ENCODE measurements at places on chromosomes 12 and 14. TPM values are rescaled to one million over a fixed set of nuclear protein-coding genes. Genes with fewer than 3 reads are reported as not detected.

- no peak for DNase-seq
These were observed 63.5 kb downstream of the CLMN start for GRCh38 chr14:95256002-95256775.

DNA sequence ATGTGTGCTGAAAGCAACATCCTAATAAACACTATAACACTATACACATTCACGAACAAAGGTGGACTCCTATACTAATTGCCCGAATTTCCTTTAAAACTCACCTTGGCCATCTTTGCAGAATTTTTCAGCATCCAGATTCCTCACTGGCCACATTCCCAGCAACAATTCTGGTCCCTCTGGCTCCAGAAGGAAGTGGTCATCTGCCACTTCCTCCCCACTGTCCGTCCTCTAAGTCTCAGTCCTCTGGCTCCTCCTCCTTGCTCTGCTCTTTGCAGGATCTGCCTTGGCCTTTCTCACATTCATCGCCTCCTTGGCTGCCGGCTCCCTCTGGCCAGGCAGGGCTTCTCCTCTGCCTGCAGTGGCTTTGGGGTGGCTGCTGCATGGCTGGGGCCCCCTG is 426.0 kb downstream of the FUT8 start:
- DNase-seq, result no peak

DNA sequence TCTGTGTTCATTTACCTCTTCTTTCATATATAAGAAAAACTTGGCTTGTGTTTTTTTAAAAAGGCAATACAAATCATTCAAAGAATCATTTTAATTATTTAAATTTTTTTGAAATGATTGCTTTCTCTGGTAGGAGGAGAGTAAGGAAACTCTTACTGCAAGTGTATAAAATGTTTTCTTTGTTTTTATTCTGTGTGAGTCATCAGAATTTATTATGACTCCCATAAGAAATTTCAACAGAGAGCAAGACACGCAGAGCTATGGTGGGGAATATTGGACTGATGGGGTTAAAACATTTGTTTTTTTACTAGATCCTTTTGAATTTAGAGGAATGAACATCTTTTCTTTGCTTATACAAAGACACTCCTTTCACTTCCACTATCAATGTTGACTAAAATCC is 119.1 kb upstream of the ATXN7L3B start:
- no peak for DNase-seq

- DNase-seq, result no peak
These were observed 227.7 kb upstream of the DIO3 start for GRCh38 chr14:101333335-101334280.

DNA sequence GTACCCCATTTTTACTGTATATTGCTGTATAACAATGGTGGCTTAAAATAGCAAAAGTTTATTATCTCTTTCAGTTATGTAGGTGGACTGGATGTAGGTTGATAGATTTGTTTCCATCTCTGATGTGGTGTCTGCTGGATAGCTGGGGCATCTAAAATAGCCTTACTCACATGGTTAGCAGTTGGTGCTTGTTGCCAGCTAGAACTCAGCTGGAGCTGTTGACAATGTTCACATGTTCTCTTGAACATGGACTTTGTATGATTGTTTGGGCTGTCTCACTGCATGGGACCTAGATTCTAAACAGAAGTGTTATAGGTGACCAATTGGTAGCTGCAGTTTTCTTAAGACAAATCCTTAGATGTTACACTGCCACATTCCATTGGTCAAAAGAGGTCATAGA is 126.9 kb downstream of the GPHN start:
- no peak for DNase-seq

- DNase-seq, result no peak
These were observed 13.1 kb upstream of the ANKS1B start for GRCh38 chr12:99997806-99998205.

DNA sequence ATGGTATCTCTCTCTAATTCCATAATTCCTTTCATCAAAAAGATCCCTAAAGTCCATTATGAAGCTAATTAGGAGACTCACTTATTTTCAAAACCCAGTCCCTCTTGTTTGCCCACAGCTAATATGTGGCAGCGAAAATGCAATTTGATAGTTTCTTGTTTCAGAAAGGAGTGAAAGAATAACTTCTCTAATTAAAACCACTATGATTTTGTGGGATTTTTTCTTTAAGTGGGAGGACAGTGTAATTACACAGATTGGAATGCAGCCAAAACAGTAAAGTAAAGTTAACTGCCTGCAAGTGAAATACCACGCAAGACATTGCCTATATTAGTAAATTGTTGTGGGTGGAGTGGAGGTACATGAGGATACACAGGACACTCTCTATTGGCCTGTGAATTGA is 50.0 kb downstream of the PTPRO start:
- no peak for DNase-seq

DNA sequence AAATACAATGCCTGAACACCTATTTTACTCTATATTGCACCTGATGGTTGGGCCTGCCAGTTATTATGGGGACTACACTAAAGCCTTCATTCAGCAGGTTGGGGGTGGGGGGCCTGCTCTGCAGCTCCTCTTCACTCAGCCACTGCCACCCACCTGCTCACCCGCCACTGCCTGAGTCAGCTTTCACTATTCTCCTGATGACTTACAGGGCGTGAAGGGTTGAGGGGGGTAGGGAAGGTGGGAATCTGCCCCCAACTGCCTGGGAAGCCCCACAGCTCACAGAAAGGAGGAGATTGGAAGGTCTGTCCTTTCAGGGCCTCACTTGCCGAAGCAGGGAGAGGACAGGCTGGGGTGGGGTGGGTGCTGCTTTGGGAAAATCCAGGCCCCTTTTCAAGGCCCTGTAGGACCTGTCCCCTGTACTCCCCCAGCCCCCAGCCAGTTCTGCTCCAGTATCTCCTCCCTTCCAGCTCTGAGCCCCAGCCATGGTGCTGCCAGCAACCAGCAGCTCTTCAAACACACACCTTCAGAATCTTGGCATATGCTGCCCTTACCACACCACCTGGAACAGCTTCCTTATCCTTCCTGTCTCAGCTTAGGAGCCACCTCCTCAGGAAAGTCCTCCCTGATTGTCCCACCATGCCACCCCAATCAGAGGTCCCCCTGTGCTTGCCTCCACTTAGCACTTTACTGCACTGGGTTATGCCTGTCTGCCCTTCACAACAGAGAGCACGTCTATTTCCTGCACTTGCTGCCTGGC is 33.1 kb downstream of the IRF2BPL start:
- no peak for DNase-seq

DNA sequence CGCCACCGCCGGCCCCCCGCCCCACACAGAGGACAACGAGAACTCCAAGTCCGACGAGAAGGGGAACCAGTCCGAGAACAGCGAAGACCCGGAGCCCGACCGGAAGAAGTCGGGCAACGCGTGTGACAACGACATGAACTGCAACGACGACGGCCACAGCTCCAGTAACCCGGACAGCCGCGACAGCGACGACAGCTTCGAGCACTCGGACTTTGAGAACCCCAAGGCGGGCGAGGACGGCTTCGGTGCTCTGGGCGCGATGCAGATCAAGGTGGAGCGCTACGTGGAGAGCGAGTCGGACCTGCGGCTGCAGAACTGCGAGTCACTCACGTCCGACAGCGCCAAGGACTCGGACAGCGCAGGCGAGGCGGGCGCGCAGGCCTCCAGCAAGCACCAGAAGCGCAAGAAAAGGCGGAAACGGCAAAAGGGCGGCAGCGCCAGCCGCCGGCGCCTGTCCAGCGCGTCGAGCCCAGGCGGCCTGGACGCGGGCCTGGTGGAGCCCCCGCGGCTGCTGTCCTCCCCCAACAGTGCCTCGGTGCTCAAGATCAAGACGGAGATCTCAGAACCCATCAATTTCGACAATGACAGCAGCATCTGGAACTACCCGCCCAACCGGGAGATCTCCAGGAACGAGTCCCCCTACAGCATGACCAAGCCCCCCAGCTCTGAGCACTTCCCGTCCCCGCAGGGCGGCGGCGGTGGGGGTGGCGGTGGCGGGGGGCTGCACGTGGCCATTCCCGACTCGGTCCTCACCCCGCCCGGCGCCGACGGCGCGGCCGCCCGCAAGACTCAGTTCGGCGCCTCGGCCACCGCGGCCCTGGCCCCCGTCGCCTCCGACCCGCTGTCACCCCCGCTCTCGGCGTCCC is 150.9 kb downstream of the EGLN3 start:
- no peak for DNase-seq

GRCh38 chr12:72011374-72011773 is 72.7 kb downstream of the TPH2 start:
- no peak for DNase-seq

GRCh38 chr14:80638620-80639515 is 302.7 kb downstream of the CEP128 start:
- DNase-seq, result no peak

DNA sequence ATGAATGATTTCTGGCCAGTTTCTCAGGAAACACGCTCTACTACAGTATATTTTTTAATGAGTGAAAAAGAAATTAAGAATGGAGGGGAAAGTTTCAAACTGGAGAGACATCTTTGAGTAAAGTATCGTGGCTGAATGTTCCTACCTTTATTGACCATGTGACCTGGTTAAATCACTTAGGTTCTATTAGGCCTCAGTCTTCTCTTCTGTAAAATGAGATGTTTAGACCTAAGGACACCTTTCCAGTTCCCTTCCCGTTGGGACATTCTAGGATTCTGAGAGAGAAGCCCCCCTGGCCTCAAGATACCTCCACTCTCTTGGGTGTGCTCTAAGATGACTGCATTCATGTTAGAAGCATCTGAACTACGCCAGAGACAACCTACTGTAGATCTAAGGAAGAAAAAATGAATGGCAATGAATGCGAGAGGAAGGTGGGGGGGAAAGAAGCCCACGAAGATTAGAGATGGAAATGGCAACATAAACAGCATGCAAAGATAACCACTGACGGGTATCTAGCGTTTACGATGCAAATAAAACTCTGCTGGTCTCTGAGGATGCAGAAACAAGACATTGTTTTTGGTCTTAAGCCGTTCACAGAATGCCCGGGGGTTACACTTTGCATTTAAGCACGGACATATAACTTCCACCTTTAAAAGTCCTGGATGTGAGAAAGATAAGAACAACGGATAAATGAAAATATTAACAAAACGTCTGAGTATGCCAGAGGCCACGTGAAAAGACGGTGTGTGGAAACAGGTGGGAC is 599 bp upstream of the CPSF6 start:
- no peak for DNase-seq

- no peak for DNase-seq
These were observed 44.0 kb downstream of the DLK1 start for GRCh38 chr14:100770605-100771120.

DNA sequence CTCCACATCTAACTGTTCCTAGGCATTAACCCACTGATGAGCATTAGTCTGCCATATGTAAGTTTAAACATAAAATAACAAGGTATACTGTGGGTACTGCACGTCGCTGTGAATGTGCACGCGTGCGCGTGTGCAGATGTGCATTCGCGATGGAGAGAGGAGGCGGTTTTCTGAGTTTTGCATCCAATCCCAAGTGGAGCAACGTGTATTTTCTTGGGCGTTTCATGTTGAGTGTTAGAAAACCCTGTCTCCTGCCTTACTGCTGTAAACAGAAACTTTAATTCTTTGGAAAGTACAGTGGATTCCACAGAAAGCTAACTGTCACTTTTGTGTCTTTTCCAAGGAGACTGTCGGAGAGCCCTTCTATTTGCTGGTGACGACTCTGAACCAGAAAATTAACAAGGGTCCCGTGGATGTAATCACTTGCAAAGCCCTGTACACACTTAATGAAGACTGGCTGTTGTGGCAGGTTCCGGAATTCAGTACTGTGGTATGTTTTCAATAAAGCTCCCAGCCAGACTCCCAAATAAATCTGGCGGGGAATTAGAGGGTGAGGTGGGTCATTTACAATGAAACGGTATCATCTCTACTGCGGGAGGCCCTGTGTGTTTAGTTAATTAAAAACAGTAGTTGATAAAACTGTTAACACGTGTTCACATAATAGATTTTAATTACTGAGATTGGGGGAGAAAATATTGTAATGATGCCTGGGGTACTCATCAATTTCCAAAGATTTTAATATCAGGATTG is 116.5 kb downstream of the PLXNC1 start:
- no peak for DNase-seq

GRCh38 chr14:95902273-95902826 is 25.7 kb downstream of the TUNAR start:
- DNase-seq, result no peak

Gene GUCY2C
- 0.32 TPM for polyA plus RNA-seq

Gene SARNP
- polyA plus RNA-seq, result 141 TPM

Gene KRT73
- polyA plus RNA-seq, result not detected
